ENCODE measurements at places on chromosomes 1 and 21.

GRCh38 chr1:31705080-31705866, 1.5 kb upstream of the COL16A1 start:
- peak; percentile 32 for DNase-seq

GRCh38 chr1:31224068-31224467, 15.6 kb downstream of the NKAIN1 start:
- no peak for DNase-seq

DNA sequence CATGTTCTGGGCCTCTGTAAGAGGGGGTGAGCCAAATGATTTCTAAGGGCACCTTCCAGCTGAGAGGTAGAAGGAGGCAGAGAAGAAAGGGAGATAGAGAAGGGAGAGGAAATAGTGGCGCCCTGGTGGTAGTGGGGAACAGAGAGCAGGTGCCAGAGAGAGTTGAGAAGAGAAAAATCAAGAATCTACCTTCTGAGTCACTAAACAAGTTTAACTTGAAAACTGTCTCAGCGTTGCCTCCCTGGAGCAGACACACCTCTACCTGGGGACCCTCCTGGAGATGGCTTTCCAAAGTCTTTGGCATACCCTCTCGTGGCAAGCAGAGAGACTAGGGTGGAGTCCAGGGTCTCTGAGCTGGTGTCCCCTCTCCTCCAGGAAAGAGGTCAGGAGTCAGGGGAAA, 1.1 kb upstream of the SLC45A3 start:
- no peak for DNase-seq

DNA sequence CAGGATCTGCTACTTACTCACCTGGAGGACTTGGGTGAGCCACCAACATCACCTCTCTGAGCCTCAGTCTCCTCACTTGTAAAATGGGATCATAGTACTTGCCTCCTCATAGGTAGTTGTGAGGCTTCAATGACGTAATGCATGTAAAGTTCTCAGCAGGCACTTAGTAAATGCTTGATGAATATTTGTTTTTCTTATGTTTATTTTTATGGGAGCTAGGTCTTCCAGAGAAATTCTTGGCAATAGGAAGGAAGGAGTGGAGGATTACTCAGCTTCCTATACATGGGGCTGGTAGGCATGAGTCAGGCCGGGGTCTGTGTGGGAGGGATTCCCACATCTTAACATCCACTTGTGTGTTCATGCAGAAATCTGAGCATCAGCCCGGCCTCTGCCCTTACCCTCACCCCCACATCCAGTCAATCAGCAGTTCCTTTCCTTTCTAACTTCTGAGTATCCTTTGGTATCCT, 95.4 kb upstream of the USP24 start:
- DNase-seq: no peak

- DNase-seq: no peak
Measured at GRCh38 chr1:206580438-206581113, 31.7 kb downstream of the EIF2D start.

- DNase-seq: no peak
Measured at GRCh38 chr1:220873868-220874655, 5.2 kb upstream of the HLX start.

DNA sequence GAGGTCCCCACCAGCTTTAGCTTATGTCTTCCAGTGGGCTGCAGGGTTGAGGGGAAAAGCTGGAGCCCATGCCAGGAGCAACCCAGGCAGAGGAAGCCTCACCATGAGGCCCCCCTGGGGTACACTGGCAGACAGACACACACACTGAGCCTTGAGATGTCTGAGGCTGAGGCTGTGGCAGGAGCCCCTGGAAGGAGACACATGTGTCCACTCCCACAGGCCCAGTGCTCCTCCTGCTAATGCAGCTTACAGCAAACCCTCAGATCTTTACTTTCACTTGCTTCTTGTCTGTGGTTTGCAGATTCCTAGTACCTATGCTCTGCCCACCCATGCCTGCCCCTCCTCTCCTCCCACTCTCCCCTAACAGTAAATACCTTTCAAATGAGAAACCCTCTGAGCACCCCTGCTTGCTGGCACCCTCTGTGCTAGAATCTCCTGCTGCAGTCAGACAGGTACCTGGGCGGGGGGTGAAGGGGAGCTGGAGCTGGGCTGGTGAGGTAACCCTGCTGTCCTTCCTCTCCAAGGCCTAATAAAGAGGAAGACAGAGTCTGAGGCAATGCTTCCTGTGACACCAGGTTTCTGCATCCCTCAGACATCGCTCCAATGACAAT, 63.4 kb upstream of the NEK2 start:
- no peak for DNase-seq

DNA sequence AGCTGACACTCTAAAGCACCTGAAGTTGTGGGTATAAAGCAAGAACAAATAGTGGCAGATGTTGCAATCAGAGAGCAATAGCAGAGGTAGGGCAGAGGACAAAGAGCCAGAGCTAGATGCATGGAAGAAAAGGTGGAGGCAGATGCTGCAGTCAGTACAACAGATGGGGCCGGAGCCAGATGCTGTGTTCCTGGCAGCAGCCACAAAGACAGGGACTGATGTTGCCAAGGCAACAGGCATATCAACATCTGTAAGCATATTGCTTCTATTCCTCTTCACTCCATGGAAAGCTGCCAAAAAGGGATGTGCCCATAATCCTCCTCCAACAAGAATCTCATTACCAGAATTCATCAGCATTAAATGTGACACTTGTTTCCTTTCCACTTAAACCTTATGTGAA, 108.0 kb downstream of the TNNI3K start:
- no peak for DNase-seq

DNA sequence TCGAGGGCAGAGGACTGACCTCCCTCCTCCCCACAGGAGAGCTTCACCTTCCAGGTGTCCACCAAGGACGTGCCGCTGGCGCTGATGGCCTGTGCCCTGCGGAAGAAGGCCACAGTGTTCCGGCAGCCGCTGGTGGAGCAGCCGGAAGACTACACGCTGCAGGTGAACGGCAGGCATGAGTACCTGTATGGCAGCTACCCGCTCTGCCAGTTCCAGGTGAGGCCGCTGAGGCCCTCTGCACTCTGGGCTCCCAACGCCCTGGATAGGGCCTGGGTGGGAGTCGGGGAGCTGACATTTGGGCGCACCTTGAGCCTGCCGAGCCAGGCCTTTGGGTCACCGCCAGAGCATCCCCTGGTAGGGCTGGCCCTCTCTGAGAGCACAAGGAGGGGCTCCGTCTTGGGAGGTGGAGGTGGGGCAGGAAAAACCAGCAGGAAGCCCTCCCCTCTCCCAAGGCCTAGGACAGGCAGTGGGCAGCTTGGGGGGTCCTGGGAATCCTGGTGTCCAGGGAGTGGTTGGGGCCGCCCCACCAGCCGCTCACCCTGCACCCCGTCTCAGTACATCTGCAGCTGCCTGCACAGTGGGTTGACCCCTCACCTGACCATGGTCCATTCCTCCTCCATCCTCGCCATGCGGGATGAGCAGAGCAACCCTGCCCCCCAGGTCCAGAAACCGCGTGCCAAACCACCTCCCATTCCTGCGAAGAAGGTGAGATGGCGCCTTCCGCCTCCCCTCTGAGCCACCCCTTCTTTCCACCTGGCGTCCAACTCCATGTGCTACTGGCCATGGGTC, 65.1 kb downstream of the PIK3CD start:
- DNase-seq: no peak

DNA sequence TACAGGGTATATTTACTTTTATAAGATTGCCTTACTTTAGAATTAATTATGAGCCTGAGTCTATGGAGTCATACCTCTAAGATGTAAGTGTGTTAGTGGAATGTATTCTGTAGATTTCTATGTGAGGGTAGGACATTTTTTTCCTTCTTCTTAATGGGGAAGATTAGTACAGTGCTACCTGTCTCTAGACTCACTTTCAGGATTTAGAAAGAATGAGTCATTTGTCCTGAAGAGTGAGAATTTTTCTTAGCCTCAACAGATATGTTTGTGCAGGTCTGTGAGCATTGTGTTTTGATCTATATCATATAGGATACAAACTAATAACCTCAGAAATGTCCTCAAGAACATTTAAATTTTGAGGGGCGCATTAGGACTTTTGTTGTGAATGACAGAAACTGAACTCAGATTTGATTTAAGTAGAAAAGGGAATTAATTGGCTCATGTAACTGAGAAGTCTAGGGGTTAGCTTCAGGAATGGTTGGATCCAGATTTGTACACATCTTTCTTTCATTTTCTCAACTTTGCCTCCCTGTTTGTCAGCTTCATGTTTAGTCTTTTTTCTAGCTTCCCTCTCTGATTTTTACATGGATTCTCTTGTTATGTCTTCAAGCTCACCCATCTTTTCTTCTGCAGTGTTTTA, 45.3 kb downstream of the TTC3 start:
- DNase-seq: no peak

DNA sequence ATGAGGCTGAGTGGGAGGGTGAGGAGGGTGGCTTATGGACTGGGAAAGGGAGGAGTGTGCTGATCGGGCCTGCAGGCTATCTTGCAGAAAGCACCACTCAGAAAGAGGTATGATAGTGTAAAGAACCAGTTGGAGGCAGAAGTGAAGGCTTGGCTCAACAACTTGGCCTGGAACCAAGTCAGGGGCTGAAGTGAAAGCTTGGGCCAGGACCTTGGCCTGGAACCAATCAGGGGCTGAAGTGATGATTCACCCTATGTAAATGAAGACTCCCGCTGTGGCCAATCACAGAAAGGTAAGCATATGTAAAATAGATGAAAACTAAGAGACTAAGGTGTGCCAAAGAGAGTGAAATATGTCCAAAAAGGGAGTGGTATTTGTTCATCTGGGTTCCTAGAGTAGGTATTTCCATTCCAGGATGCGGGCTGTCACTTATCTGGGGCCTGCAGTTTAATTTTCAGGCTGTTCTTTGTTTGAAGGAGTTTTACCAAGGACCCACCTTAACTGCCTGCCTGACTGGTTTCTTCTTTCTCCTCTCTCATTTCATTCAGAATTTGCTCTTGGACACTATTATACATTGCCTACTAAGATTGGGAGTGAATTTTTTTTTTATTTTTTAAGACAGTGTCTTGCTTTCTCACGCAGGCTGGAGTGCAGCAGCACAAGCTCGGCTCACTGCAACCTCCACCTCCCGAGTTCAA, 5.1 kb upstream of the RFX5 start:
- no peak for DNase-seq

DNA sequence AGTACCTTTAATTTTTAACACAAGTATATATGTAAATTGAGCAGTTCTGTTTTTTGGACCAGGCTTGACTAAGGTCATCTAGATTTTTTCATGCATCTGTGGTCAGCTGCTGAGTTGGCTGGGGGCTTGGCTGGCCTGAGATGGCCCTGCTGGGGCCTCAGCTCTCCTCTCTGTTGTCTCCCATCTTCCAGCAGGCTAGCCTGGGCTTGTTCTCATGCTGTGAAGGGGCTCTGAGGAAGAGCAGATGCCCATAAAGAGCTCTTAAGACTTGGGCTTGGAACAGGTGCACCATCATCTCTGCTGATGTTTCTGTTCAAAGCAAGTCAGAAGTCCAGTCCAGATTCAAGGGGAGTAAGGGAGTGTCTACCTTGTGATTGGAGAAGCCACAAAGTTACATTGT, 51.2 kb upstream of the TNR start:
- DNase-seq: no peak

DNA sequence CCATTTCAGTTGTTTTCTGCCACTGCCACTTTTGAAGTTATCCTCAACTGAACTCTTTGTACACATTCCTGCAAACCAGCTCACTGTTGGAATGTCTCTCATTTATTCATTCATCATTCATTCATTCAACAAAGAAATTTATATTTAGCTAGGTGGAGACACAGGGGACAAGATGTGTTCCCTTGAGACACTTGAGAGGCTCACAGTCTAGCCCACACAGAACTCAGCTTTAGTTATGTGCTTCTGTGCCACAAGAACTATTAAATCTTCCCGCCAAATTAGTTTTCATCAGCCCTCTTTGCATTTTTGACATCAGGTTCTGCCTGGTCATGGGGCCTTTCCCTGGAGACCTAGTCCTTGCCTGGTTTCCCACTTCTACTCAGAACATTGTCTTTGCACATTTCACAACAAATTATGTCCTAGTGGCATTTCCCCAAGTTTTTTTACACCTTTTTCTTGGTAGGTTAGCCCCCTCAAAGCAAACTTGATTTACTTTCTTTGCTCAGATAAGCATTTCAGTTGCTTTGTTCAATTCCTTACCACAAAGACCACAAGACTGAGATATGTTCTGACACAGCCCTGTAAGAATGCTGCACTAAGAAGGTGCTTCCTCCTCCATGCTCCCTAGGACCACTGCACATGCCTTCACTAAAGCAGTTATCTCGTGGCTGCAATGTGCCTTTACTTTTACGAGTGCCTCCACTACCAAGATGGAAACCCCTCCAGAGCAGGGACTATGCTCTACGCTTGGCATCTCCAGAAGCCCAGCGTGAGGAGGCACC, 31.0 kb downstream of the ILDR2 start:
- no peak for DNase-seq

DNA sequence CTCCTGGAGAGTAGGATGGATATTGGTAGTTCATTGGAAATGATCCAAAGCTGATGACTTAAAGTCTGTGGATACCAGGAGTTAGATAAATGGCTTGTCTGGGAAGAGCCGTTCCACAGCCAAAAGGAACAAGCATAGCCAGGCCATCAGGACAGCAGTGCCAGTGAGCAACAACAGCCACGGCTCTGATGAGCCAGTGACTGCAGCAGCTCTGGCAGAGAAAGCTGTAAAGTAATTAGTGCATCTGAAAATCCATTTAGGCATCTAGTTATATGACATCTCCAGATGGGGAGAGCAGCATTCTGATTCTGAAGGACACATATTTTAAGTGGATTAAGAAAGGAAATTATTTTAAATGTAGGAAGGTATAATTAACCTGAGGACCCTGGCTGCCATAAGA, 256.2 kb upstream of the PLXNA2 start:
- DNase-seq: no peak

- DNase-seq: no peak
Measured at GRCh38 chr1:225767634-225768540, 9.7 kb upstream of the SRP9 start.

DNA sequence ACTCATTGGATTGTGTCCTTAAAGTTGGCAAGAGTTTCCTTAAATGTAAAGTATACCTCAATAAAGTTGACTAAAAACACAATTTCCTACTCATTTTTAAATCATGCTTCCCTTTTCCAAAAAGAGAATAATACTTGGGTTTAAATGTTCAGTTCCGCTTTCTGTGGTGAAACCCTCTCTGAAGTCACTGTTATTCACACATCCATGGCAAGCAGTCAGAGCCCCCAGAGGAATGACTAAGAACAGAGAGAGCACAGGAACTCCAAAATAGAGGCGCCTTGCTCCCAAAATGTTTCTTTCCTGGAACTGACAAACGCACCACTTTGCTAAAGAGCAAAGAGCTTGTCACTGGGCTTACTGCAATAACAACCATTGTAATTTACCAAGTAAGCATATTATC, 142.5 kb downstream of the TIAM1 start:
- no peak for DNase-seq

- no peak for DNase-seq
Measured at GRCh38 chr1:230266456-230266855, 159.7 kb downstream of the PGBD5 start.

Data from effector CD4-positive, alpha-beta T cell (primary cell).